ENCODE measurements at places on chromosomes 6 and 20.

GRCh38 chr6:95228636-95229035 lies 348.7 kb upstream of the MANEA start:
- no peak for DNase-seq

DNA sequence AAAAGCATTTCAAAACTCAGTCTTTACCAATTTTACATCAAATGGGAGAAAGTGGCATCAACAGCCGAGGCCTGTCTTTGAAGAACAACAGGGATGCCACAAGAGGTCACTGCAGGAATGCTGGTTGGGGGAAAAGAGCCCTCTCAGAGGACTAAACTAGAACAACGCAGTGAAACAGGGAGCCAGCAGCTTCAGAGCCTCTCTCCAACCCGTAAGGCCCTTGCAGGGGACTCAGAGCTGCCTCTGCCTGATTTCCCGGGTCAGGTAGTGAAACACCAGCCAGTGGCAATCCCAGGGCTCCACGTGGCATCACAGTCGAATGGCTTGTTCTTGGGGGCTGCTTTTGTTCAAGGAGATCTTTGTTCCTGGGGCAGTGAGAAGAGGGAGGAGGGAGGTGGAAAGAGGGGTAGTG lies 55.0 kb upstream of the KCNK16 start:
- peak; percentile 75 for DNase-seq

- DNase-seq: no peak
These were observed 1.2 kb downstream of the REM1 start for GRCh38 chr20:31476294-31476585.

GRCh38 chr6:167221400-167222201 lies 63.8 kb upstream of the GPR31 start:
- peak; percentile 47 for DNase-seq

GRCh38 chr20:23659989-23660837 lies 22.5 kb upstream of the CST3 start:
- DNase-seq: no peak

DNA sequence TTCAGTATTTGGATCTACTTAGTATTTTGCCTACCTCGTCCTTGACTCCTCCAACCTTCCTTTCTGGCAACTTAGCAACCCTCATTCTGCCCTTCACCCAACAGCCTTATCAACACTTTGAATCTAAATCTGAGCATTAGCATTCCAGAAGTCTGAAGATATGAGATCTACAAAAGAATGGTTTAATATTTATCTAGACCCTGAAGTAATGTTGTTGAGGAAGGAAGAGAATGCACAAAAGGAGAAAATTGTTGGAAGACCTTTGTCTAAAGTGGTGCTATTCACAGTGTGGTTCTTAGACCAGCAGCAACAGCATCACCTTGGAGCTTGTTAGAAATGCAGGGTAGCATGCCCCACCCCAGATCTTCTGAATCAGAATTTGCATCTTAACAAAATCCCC lies 198.2 kb upstream of the PLCB4 start:
- DNase-seq: no peak

DNA sequence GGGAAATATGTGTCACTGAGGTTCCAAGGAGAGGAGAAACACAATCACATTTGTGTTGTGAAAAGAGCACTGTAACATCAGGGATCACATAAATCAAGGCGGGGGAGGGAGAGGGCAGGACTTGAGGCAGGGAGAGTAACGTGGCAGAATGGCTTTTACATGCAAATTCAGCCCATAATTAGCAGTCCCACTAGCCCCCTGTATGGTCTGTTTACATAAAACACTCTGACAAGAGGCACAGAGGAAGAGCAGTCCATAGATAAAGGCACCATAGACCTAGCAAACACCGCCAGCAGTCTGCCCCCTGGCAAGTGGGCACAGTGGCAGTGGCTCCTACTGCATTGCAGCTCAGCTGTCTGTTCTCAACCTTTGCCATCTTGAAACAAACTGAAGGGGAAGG lies 82.7 kb downstream of the LYRM2 start:
- DNase-seq: no peak

- no peak for DNase-seq
These were observed 15.7 kb downstream of the RNASET2 start for GRCh38 chr6:166940643-166941068.

DNA sequence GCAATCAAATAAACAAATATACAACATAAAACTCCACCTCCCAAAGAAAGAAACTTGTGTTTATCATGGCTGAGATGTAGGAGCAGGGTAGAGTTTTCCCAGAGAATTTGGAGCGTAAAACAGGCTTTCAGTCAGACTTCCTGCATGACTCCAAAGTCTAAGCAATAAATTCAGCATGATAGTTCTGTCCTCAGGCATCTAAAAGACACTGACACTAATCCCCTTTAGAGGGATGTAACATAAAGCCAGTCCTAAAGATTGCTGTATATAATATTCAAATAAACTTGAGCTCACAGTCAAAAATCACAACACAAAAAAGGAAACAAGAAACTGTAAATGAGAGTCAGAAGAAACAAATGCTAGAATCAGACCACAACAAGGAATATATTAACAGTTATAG lies 234.4 kb downstream of the CENPW start:
- DNase-seq: no peak

GRCh38 chr6:397604-398003 lies 6.1 kb downstream of the IRF4 start:
- no peak for DNase-seq

DNA sequence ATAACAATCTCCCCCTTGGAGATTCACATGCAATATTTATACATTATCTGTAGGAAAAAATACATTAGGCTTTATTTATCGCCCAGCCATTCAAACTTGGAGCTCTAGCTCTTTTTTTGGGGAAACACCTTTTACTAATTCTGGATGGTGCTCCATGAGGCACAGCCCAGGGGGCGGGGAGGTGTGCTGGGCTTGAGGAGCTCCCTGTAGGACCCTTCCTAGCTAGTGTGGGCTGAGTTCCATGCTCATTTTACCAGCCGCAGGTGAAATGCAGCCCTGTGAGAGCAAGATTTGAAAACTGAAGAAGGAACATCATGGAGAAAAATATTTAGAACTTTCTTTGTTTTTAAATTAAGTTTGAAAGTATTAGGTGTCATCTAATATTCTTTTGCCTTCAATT lies 99.6 kb upstream of the POPDC3 start:
- DNase-seq: no peak

GRCh38 chr20:41051009-41051825 lies 22.6 kb downstream of the TOP1 start:
- DNase-seq: peak; percentile 50

DNA sequence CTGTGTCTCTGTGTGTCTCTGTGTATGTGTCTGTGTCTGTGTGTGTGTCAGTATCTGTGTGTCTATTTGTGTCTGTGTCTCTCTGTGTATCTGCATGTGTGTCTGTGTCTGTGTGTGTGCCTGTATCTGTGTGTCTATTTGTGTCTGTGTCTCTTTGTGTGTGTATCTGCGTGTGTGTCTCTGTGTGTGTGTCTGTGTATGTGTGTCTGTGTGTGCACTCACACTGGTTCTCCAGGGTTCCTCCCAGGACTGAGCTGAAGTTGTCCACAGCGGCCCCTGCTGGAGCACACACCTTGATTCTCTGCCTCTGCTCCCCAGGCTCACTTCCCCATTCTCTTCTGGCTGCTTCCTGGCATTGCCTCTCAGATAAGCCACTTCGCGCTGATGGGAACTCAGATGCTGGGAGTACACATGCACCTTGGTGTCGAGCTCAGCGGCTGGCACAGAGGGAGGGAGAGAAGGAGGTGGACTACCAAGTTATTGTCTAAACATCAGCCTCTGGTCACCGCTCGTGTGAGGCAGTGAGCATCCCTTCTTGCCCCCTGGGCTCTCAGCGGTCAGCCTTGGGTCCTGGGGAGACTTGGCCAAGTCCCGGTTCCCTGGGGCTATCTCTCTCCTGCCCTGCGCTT lies 104.9 kb upstream of the NXT1 start:
- DNase-seq: peak; percentile 23

DNA sequence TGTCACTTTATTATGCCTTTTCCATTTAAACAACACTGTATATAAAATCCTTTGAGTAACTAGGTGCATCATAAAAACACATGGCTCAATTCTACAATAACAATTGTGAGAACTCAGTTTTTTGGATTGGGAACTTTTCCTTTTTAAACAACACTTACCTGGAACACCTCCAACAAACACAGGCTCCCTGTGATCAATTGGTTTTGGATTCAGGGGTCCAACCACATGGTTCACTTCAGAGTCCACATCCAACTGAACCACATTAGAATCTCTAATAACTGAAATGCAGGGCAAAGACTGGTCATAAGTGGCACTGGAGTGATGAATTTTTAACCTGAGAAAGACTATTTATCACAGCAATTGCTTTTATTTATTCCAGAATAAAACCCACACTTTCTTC lies 26.5 kb downstream of the FAM229B start:
- no peak for DNase-seq

GRCh38 chr6:118706702-118707101 lies 55.3 kb upstream of the CEP85L start:
- no peak for DNase-seq

GRCh38 chr20:37558779-37559178 lies 31.1 kb upstream of the BLCAP start:
- DNase-seq: no peak

DNA sequence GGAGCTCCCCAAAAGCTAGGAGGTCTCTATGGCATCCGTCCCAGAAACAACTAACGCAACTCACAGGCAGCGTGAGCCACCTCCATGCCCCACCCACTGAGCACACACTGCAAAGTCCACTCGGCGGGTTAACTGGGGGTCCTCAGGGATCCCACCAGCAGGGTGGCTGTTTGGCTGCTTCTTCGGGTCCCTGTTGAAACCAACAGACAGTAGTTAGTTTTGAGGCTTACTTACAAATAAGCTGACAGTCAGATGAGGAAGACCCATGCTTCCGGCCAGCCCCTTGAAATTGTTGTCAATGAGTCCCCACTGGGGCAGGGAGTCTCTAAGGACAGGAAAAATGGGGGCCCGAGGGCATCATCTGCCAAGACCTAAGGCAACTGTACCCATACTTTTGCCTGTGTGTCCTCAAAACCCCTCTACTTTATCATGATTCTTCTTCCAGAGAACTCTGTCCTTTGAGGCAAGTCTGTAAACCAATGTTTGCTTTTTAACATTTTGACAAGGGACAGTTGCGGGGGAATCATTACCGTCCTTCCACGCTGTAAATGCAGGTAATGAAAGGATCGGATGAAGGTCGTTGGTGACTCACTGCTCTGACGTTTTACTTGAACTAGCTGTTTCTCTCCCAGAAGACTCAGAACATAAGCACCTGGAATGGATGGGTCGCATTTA lies 2.2 kb upstream of the PCK1 start:
- DNase-seq: no peak

DNA sequence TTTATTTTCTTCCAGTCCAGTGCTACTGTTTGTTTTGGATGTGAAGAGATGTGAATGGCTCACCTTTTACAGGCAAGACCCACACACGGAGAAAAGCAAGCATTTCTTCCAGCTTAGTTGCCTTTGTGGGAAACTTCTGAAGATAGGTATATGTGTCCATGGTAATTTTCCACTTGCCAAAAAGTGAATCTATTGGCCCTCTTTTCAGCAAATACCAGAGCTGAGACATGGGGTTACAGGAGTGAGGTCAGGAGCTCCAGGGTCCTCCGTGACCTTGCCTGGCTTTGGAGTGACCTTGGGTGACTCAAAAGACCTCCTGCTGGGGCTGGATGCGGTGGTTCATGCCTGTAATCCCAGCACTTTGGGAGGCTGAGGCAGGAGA lies 166.7 kb downstream of the SCML4 start:
- no peak for DNase-seq

- DNase-seq: no peak
These were observed 167.8 kb upstream of the RIPOR2 start for GRCh38 chr6:25103603-25104002.

GRCh38 chr20:47295129-47295813 lies 61.2 kb downstream of the ZMYND8 start:
- DNase-seq: no peak

DNA sequence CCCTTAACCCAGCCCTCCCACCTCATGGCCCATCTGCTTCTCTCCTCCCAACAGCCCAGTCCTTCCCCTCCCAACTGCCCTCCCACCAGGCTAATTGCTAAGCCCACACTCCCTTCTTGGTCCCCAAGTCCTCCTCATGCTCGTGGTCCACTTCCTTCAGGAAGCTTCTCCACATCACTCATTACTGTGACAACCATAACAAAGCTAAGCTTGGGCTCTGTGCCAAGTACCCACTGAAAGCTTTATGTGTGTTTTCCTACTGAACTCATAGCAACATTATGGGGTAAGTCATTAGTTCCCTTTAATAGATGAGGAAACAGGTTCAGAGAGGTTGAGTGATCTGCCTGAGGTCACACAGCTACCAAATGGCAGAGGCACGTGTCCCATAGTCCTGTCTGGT lies 16.2 kb downstream of the FRS3 start:
- DNase-seq: no peak

DNA sequence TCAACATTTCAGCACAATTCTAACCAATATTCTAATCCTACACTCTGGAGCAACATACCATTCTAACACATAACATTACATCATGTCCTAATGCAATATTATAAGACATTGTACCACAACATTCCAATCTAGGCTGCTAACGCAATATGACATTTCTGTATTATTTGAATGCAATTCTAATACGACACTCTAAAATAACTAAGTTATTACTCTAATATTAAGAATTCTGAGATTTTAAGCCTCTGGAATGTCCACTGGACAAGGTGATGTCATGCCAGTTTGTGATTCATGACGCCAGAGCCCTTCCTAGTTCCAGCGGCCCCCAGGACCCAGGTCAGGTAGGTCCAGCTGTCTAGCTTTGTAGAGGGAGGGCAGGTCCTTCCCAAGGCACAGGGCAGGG lies 69.7 kb upstream of the SIRPA start:
- no peak for DNase-seq

DNA sequence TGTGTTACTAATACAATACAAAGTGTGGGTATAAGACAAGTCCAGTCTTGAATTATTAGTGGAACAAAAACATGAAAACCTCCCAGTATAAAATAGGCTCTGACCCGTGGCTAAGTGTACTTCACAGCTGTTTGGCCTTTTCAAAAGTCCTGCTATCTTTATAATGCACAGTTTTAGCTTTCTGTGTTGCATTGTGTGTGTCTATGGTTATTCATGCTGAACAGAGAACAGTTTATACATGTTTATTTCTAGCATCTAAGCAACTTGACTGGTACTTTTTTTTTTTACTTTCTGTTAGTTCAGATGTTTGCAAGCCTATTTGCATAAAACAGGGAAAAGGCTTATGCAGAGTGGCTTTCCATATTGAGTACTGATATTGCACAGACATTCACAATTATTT lies 119.2 kb upstream of the CCN2 start:
- DNase-seq: no peak

- DNase-seq: no peak
These were observed 101.9 kb downstream of the REV3L start for GRCh38 chr6:111381123-111381522.

Data from cerebellar cortex (tissue), 1 donor.